H54 (cell line): ENCODE measurements at places on chromosomes 3 and 15.

- DNase-seq = no peak
These were observed 272.4 kb downstream of the THRB start for GRCh38 chr3:24222165-24222805.

- no peak for DNase-seq
These were observed 75.0 kb downstream of the CORO2B start for GRCh38 chr15:68653801-68654200.

DNA sequence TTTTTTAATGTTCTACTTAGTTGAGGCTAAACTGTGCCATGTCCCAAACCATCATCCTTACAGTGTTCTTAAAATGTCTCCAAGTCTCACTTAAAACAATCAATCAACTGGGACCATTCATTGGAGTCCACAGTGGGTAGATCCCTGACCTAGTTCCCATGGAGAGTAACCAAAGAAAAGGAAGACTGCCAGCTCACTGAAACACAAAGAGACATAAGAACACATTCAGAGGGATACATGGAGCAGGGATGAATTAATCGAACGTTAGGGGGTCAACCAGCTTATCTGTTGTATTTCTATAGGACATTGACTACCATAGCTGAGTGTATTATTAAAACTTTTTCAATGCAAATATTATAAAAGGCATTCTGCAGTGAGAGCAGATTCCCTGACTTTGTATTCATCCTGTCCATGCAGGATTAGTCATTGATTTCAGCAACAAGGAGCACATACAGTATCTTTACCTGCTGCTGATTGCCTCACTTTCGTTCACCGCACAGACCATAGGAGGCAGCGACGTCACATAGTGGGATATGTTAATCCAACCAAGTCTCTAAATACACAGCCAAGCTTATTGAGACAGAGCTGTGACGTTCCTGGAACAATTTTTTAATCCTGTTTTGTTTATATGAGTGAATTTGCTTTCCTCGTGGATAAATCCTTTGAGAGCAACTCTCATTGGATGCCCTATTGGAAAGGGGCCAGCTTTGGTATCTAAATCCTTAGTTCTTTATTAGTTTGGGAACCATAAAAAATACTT, 364.9 kb upstream of the RBMS3 start:
- no peak for DNase-seq

GRCh38 chr3:143849854-143850549, 1.7 kb upstream of the SLC9A9 start:
- DNase-seq = no peak

GRCh38 chr15:74545086-74545485, 4.1 kb downstream of the ARID3B start:
- DNase-seq = no peak

DNA sequence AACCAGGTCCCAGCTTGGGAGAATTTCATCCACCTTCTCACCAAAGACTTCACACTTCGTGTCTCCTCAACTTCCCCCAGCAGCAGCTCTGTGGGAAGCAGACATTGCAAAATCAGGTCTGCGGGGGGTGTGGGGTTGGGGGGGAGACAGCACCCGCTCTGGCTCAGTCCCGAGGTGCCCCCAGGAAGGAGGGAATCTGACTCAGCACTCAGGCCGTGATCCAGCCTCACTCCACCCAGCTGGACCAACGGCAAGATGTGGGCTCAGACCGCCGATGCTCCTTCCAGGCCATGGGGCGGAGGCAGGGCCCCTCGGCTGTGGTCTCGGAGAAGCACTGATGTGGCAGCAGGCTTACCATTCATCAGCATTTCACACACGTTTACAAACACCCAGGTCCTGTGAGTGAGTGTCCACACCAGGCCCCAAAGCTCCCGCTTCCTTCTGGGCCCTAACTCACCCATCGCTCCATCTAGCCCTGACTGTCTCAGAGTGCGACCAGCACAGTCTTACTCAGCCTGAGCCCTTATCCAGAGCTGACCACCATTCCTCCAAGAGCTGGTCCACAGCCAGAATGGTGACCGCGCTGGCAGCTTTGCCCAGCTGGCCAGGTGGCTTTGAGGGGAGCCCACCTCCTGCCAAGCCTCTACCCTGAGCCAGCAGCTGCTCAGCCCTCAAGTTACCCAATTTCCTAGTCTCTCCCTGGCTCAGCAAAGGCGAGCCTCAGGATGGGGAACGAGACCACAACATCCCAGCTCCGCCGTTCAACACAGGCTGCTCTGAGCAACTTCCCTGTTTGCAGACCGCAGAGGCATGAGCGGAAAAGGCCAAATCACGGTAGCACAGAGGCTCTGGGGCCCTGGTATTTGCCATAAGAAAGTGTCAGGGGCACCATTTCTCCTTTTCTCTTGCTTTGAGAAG, 3.3 kb downstream of the STAB1 start:
- DNase-seq = no peak

GRCh38 chr3:141181196-141181595, 50.4 kb upstream of the PXYLP1 start:
- DNase-seq = no peak

DNA sequence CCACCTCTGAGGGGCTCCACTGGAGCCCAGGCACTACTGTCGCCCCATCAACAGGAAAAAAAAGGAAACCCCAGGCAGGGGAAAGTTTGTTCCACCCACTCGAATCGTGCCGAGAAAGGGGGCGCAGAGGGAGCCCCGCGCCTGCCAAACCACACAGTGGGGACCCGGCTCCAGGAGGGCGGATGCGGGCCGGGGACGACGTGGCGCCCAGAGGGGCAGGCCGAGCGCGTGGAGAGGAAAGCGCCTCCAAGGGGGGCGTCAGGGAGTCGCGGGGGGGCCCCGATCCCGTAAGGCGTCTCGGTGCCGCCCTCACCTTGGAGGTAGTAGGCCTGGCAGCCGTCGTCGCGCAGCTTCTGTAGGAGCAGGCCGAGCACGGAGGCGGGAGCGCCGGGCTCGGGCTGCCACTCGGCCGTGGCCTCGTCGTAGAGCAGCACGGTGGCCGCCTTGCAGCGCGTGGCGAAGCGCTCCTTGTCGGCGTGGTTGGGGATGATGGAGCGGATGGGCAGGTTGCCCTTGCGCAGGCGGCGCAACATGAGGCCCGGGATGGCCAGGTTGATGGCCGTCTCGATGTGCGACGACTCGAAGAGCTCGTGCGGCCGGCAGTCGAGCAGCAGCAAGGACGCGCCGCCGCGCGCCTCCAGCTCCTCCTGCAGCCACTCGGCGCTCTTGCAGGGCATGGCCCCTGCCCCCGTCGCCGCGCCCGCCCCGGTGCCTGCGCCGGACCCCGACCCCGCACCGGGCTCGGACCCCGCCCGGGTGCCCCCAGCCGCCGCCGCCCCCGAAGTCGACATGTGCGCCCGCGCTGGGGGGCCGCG, 627 bp downstream of the DUSP7 start:
- DNase-seq = peak; percentile 45

DNA sequence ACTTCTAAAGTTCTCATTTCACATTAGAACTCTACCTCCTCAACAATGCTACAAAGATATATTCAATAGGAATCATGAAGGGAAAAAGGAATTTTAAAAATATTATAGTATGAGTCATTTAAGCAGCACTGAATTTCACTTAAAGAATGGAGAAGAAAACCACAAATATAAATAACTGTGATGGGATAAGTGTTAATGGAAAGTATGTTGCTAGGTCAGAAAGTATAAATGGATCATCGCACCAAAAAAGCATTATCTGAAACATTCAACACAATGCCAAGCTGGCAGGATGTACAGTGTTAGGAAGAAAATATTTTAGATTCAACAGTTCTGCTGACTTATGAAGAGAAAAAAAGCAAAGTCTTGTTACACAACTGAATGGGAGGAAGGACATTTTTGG, 101.4 kb downstream of the TFG start:
- no peak for DNase-seq

GRCh38 chr3:157618886-157619285, 115.7 kb upstream of the VEPH1 start:
- no peak for DNase-seq

DNA sequence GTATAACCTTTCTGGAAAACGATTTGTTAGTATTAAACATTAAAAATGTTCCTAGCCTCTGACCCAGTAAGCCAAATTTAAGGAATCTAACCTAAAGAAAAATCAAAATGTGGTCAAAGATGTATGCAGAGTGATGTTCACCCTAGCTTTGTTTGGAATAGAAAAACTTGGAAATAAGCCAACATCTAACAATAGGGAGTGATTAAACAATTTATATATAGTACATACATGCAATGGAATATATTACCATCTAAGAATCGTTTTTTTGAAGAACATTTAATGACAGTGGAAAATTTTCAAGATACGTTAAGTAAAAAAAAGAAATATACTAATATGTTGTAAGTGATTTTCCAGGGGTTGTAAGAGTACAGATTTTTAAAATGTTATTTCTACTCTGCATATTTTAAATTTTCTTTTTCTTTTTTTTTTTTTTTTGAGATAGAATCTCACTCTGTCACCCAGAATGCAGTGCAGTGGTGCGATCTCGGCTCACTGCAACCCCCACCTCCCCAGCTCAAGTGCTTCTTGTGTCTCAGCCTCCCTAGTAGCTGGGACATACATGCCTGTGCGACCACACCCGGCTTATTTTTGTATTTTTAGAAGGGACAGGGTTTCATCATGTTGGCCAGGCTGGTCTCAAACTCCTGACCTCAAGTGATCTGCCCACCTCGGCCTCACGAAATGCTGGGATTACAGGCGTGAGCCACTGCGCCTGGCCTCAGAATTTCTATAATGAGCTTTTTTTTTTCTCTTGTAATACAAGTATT, 54.9 kb downstream of the ANP32A start:
- no peak for DNase-seq

DNA sequence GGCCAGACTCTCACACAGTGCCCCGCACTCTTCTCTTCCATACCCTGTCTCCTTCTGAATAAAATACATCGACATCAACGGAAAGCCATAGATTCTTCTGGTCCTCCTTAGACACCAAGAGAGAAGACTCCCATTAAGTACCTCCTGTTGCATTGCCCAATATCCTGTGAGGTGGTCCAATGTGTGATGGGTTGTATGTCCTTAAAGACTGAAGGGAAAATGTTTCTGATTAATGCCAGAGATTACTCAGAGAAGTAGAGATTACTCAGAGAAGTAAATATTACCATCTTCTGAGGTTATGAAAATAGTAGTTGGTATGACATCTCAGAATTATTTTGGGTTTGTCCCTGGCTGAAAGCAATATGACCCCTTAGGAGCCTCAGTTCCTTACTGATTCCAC, 60.8 kb upstream of the GALNT15 start:
- DNase-seq = no peak

DNA sequence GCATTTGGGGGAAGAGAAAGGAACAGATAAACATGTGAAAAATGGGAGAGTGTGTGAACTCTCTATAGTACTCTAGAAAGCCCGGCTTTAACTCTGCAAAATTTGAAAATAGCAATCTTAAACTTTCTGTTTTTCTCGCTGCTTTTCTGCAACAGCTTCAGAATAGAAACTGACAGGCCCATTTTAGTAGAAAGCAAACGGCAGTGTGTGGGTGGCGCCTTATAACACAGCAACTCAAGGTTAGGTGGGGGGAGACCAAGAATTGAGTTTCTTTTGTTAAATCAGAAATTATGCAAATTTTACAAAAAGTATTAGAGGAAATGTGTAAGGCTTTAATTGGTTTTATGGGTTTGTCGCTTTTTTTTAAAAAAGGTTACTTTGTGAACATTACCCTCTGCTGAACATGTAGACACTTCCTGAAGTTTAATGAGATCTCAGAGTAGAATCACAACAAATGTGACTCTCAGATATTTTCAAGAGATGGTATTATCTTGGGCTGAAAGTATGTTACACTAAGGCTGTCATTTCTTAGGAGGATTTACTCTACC, 107.0 kb downstream of the PTPRG start:
- no peak for DNase-seq

DNA sequence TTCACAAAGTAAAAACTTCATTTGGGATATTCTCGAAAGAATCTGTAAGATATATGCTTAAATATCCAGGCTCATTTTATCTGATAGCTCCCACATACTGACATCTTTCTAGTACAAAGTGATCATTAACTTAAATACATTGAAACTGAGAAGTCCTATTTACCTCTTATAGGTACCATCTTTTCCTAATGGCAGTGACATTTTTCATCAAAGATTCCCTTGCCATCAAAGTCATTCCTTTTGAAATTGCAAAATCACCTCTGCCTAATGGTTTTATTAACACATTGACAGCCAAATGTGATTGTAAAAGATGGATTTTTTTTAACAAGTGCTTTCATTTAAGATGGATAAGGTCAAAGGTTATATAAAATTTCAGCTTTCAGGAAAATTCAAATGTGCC, 346.6 kb downstream of the MFSD1 start:
- DNase-seq = no peak

DNA sequence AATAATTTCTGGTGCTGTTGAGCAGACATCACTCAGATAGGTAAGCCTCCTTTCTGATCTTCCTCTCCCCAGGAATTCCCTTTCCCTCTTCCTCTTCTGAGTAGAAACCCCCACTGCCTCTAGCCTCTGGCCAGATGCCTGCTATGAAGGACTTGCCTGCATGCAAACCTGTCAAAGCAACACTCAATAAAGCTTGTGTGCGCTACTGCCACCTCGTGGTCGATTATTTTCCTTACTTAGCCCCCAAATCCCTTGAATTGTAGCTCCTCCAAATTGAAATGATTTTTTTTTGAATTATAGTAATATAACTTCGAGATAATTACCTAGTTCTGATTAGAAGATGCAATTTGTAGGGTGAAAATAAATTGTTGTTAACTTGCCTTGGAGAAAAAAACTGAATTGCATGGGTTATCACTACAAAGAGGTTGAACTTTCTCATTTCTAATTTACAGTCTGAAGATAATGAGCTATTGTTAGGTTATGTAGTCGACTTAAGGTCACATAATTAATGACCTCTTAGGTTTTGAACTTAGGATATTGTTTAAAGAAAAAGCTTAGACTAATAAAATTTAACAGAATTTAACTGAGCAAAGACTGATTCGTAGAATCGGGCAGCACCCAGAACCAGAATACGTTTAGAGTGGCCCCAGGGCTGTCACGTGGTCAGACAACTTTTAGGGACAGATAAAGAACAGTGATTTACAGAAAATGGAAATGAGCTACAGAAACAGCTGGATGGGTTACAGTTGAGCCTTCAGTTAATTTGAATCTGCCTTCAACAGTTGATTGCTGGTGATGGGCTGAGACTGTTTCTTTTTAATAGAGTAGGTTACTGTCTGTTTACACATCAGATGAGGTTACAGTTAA, 269.3 kb downstream of the ARPP21 start:
- DNase-seq = peak; percentile 12

DNA sequence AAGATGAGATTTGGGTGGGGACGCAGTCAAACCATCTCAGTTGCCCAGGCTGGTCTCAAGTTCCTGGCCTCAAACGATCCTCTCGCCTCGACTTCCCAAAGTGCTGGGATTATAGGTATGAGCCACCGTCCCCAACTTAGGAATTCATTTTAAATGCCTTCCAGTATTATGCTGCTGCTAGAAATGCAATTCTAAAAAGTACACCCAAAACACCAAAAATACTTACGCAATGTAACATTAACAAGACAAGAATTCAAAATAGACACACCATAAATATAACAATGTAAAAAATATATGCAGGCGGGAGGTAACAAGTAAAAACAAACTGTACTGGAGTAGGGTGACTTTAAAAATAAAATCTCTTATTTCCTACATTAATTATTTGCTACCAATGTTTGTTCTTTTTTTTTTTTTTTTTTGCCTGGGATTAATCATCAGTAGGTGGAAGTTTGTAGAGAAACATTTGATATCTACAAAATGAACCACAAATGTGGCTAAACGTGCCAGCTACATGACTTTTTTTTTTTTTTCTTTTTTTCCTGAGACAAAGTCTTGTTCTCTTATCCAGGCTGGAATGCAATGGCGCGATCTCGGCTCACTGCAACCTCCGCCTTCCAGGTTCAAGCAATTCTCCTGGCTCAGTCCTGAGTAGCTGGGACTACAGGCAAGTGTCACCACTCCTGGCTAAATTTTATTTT, 56.8 kb downstream of the SETMAR start:
- no peak for DNase-seq
